Mesenteric fat pad (tissue), 1 donor: ENCODE measurements at places on chromosomes 7 and 10. TPM values are rescaled to one million over a fixed set of nuclear protein-coding genes. Genes with fewer than 3 reads are reported as not detected.
A peak's percentile ranks its signal among the peaks of the same experiment; 100 is the strongest.

- DNase-seq = no peak
These were observed 228.8 kb upstream of the AGK start for GRCh38 chr7:141322383-141322782.

DNA sequence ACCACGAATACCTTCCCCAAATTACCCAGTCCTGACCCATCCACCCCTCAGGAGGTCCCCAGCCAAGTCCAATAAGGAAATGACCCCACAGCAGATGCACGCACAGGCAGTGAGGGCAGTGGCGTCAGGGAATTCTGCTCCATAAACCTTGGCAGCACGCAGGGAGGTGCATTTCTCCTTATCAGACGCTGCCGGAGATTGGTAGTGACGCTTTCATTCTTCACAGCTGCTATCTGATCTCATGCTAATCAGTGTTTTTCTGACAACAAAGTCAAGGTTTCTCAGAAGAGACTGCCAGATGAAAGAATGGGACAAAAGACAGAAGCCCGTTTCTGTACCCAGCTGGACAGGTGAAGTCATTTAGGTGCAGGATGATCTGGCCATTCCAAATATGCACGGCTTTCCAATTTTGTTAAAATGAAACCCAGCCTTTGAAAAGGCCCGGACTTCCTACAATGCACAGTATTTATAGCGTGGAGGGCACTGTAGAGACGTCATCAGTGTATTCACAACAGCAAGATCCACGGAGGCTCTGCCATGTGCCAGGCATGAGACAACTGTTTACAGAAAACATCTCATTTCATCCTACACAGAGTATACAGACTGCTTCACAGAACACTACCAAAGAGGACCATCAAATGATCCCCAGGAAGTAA lies 35.3 kb downstream of the DIP2C start:
- DNase-seq = peak; percentile 75

GRCh38 chr7:8783229-8783628 lies 349.8 kb downstream of the NXPH1 start:
- no peak for DNase-seq

DNA sequence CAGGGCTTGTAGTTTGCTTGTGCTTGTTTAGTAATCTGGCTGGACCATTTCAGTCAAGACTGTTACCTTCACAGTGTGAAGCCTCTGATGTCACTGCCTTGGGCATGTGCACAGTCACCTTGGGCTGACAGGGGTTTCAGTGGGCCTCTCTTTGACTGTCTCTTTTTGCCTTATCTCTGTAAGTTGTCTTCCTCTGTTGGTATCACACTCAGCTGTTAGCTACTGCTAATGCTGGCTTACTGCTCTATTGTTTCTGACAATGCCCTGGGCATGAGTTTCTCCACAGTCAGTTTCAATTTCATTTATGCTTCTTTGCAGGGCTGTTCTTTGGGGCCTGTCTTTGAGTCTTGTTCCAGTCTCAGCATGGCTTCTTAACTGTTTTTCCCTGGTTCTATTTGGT lies 201.9 kb upstream of the SHH start:
- no peak for DNase-seq

DNA sequence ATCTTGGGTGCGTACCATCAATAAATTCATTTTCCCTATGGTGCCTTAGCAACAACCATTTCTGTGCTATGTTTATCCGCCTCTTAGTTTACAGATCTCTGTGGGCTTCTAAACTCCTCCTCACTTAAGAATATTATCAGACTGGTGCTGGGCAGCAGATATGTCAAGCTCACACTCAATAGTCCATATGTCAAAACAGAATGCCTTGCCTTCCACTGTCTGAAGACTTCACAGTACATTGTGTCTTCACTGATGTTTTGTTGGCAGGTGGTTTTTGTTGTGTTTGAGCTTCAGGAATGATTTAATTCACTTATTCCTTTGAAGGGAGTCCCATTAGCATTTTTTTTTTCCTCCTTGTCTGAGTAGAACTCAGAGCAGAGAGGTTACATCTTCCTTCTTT lies 419.6 kb downstream of the DNAJB9 start:
- no peak for DNase-seq

DNA sequence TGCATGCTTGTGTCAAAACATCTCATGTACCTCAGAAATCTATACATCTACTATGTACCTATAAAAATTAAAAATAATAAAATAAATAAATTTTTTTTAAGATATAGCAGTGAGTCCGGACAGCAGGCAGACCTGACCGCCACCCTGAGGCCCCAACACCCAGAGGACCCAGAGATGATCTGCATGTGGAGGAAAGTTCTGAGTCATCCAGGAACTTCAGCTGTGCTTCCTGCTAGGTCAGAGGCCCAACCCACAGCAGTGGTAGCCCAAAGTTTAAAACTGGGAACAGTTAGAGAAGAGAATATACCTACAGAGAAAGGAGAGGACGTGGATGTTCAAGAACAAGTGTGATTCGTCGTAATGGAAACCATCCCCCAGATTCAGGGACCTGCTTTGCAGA lies 683.7 kb upstream of the NRP1 start:
- DNase-seq = no peak

DNA sequence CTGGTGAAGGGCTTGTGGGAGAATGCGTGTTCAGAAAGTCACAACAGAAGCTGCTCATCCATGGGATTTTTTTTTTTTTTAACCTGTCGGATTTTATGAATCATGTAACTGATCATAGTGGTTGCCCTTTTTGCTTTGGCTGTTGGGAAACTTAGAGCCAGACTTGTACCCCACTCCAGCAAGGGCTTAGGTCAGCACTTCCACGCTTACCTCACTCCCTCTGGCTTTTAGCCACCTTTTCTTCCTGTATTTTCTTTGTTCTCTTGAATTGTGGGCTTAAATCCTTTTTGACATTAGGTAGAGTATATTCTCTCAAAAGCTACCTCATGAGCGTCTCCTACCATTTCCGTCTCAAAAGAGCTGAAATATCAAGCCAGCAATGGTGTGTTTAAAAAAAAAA lies 113.6 kb upstream of the BTBD16 start:
- DNase-seq = no peak

- no peak for DNase-seq
These were observed 86.5 kb upstream of the NMT2 start for GRCh38 chr10:15254808-15255648.

DNA sequence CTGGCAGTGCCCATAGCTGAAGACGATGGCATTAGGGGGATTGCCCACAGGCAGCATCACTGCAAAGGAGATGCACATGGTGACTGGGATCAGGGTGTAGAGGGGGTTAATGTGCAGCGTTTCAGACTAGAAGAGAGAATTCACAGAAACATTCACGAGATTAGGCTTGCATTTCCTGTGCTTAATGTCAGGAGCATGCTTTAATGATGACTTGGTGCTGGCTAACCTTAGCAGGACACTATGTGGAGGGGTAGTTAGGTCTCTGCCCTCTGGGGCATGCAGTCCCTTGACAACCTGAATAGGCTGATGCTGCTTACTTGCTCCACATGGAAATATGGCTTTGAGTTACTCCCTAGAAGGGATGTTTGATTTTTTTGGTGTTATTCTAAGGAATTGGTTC lies 21.8 kb downstream of the STMP1 start:
- DNase-seq = no peak

- DNase-seq = no peak
These were observed 16.2 kb downstream of the DUSP5 start for GRCh38 chr10:110513949-110514348.

GRCh38 chr10:50336140-50336539 lies 84.8 kb upstream of the ASAH2 start:
- no peak for DNase-seq

GRCh38 chr7:19709249-19709578 lies 377 bp upstream of the POLR1F start:
- DNase-seq = no peak

- DNase-seq = no peak
These were observed 193.8 kb downstream of the LRRTM3 start for GRCh38 chr10:67119651-67120050.

GRCh38 chr10:30967650-30968410 lies 63.8 kb downstream of the ZNF438 start:
- DNase-seq = no peak

DNA sequence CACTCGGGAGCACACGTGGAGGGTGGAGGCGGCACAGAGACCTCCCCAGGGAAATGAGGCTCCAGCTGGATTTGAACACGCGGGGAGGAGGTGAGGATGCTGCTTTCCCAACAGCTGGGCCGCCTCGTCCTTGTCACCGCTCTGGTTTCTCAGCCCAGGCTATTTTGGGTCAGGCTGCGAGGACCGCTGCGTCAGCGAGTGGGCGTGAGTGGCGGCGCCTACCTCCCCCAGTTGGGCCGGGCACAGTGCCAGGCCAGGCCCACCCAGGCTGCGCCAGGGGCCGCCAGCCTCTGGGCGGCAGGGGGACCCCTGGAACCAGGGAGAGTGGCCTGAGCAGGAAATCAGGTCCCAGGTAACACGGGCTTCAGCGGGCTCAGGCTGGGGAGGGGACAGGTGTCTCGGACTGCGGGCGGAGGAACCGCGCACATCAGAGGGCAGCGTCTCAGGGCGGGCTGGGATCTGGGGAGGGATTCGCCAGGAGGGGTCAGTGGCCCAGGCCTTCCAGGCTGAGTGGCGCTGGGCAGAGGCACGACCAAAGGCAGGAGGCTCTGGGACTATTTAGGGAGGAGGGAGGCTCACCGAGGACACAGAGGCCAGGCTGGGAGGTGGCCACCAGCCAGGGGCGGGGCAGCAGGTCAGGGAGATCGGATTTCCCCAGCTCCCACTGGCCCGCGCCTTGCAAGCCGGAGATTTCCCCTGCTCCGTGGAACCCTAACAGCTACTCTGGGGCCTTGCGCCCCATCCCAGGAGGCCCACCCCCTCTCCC lies 125.2 kb upstream of the RET start:
- peak; percentile 86 for DNase-seq

DNA sequence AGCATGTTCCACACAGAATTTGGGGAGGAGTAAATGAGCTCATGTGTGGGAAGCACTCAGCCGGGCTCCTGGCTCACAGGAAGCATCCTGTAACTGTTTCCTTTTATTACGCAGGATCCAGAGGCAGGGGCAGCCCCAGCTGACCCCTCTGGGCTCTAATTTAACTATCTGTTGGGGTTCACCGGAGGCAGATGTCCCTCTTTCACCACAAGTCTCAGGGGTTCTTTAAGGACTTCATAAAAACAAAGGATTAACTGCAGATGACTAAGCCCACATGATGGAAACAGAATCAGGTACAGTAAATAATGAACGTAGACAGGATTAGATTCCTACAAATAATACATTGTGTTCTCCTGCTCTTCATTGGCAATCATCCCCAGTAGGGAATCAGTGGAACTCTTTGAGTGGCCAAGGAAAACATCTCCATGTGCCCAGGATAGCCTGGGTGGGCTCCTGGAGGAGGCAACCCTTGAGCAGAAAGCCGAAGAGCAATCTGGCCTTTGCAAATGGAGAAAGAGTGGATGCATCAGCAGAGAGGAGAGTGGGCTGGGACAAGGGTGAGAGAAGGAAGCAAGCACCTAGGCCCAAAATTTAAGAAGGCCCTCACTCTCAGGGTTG lies 24.6 kb downstream of the TBXAS1 start:
- no peak for DNase-seq

DNA sequence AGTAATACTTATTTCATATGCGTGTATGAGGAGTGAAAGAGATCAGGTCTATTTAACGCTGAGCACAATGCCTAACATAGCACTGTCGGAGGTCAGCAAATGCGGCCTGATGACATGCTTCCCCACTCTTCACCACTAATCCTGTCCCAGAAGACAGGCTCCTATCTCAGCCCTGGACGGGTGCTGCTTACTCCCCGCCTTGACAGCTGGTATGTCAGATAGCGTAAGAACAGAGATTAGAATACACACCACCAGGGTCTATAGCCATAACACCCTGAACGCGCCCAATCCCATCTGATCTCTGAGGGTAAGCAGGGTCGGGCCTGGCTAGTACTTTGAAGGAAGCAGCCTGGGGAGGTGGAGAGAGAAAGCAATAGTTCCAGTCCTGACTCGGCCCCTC lies 32.3 kb upstream of the TM9SF3 start:
- no peak for DNase-seq

DNA sequence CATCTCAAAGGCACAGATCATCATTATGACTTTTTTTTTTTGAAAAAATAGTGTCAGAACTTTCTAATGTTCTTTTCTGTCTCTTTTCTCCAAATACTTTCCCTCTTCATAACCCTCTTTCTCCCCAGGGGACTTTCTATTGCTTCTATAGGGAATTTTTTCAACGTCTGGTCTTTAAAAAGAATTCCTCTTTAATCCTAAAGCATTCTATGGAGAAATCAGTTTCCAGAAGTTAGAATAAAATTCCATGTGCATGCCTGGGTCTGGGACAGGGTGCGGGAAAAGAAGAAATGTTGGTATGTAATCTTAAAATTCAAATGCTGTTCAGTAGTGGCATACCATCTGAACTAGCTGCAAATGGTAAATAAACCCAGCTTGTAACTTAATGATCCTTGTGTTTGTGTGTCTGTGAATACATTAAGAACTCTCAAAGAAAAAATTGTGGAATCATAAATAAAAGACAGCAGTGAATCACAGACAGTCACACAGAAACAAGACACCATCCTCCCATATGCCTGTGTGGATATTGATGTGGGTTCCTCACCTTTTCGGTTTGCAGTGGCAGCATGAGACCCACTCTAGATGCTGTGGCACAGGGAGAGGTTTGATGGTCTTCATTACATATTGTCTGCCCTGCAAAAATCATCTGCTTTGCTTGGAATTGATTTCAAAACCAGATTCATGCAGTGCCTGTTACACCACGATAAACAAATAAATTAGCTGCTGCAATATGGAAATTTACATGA lies 374.7 kb upstream of the NRP1 start:
- DNase-seq = no peak

DNA sequence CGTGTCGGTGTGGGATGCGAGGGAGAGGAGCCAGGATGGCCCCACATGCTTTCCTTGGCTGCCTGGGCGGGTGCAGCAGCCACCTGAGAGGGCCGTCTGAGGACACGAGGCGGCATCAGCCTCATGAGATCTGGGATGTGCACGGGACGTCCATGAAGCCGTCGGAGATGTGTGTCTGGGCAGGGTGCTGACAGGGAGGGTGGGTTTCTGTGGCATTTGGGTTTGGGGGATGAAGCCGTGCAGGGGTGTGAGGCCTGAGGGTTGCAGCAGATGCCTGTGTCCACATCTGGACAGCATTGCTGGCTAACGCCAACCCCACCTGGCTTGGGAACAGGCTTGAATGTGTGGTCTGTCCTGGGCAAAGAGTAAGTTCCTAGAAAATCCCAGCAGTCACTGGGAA lies 179.5 kb downstream of the DNAJB6 start:
- DNase-seq = peak; percentile 80

- DNase-seq = no peak
These were observed 201.0 kb downstream of the EMX2 start for GRCh38 chr10:117743509-117743908.

Gene GSTK1
- total RNA-seq = 177 TPM

Gene LGI1
- not detected for total RNA-seq

Gene OR2A5
- not detected for total RNA-seq

Gene BRAT1
- total RNA-seq = 29.8 TPM

Gene INHBA
- 1.00 TPM for total RNA-seq

Gene PTN
- 10.3 TPM for total RNA-seq

Gene IGF2BP3
- 1.2 TPM for total RNA-seq

Gene TCAF2
- total RNA-seq = 0.87 TPM

Gene ELFN1
- total RNA-seq = 3.7 TPM

Gene NAPEPLD
- 4.6 TPM for total RNA-seq

Gene PARD3
- 27.7 TPM for total RNA-seq

Gene EN2
- 0.22 TPM for total RNA-seq

Gene TWIST1
- total RNA-seq = 7.1 TPM

Gene OPN4
- not detected for total RNA-seq

Gene RFC2
- 16.9 TPM for total RNA-seq

Gene TMEM178B
- 0.74 TPM for total RNA-seq
